ENCODE measurements at places on chromosomes 7 and 10.
A peak's percentile ranks its signal among the peaks of the same experiment; 100 is the strongest.

GRCh38 chr7:142535123-142535779 lies 214.0 kb upstream of the PRSS1 start:
- H3K27ac ChIP-seq: no peak overlapping the region
- peak; percentile 81 for DNase-seq
- H3K4me1 ChIP-seq: no peaks in the 10 kb centered on the region
- H3K4me3 ChIP-seq: peak overlapping the region; percentile 15
- no peaks in the 10 kb centered on the region for H3K36me3 ChIP-seq

GRCh38 chr10:1642600-1643160 lies 94.6 kb downstream of the ADARB2 start:
- no peak overlapping the region for H3K4me3 ChIP-seq
- peaks cover 35% of the 10 kb centered on the region for H3K27me3 ChIP-seq
- peaks cover 5% of the 10 kb centered on the region for H3K4me1 ChIP-seq
- no peak for DNase-seq
- no peak overlapping the region for H3K27ac ChIP-seq

- peaks cover 30% of the 10 kb centered on the region for H3K4me1 ChIP-seq
- H3K4me3 ChIP-seq: no peak overlapping the region
- no peak overlapping the region for H3K27ac ChIP-seq
- no peaks in the 10 kb centered on the region for H3K27me3 ChIP-seq
These were observed 285.8 kb downstream of the BMPER start for GRCh38 chr7:34191162-34191561.

- peaks cover 19% of the 10 kb centered on the region for H3K4me1 ChIP-seq
- H3K4me3 ChIP-seq: no peak overlapping the region
- H3K27me3 ChIP-seq: no peaks in the 10 kb centered on the region
These were observed 31.4 kb downstream of the AHCYL2 start for GRCh38 chr7:129256221-129256620.

- H3K4me1 ChIP-seq: peaks cover 36% of the 10 kb centered on the region
- peaks cover 9% of the 10 kb centered on the region for H3K36me3 ChIP-seq
- no peaks in the 10 kb centered on the region for H3K27me3 ChIP-seq
- H3K4me3 ChIP-seq: no peak overlapping the region
- peak overlapping the region; percentile 91 for H3K27ac ChIP-seq
These were observed 67.8 kb upstream of the CDK13 start for GRCh38 chr7:39882148-39882784.

DNA sequence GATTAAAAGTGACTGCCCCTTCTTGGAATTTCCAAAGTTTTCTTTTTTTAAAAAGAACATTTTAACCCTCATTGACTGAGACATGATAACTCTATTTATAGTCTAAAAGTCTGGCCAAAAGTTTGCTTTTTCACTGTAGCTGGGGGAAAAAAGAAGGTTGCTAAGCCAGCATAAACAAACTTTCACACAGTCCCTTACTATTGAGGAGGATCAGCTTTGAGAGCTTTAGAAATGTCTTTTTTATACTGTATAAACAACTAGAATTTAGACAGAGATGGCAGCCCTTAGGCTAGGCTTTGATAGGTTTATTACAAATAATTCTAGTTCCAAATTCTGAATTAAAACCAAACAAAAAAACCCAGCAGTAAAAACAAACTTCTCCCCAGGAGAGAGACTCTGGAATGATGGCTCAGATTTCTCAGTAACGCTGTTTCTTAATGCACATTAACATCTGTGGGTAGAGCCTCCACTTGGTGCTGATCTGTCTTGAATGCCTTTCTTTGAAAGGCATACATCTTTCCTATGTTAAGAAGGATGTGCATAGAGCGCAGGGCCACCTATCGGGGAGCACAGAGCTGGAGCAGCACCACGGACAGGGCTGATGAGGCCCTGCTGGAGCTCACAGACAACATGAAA lies 100.9 kb upstream of the PDLIM1 start:
- no peak overlapping the region for H3K27ac ChIP-seq
- peaks cover 21% of the 10 kb centered on the region for H3K4me1 ChIP-seq
- DNase-seq: peak; percentile 45
- no peak overlapping the region for H3K4me3 ChIP-seq
- no peaks in the 10 kb centered on the region for H3K36me3 ChIP-seq
- H3K27me3 ChIP-seq: peaks cover 5% of the 10 kb centered on the region
